ENCODE measurements at places on chromosomes 12 and 14.

DNA sequence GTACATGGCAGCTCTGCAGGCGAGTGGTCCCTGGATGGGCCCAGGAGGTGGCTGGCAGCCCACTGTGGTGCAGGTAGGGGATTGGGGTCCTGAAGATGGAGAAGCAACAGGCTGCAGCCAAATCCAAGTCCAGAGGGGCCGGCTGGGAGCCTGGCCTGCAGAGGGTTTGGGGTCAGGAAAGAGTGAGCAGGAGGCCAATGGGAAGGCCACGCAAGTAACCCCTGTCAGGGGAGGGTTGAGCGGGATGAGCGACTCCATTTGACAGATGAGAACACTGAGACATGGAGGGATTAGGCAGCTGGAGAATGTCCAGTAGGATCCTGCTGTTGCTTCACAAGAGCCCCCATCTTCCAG lies 136.0 kb downstream of the BCL11B start:
- no peak for DNase-seq

DNA sequence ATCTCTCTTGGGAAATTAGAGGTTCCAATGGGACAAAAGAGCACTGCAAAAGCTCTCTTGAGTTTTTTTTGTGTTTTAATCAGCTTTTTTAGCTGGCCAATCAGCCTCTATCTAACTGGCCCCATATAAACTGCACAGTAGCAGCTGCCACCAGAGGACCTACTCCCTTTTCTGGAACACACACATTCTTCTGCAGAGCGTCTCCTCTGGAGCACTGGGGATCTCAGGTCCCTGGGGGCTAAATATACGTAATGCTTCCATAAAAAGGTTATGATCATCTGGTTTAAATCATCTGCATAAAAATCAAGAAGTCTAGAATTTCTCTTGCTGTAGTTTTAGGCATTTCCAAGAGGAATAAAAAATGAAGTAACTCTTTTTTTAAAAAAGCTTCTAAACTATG lies 32.3 kb downstream of the TSPAN8 start:
- DNase-seq, result no peak

GRCh38 chr14:32339188-32339587 lies 10.1 kb downstream of the AKAP6 start:
- DNase-seq, result no peak

DNA sequence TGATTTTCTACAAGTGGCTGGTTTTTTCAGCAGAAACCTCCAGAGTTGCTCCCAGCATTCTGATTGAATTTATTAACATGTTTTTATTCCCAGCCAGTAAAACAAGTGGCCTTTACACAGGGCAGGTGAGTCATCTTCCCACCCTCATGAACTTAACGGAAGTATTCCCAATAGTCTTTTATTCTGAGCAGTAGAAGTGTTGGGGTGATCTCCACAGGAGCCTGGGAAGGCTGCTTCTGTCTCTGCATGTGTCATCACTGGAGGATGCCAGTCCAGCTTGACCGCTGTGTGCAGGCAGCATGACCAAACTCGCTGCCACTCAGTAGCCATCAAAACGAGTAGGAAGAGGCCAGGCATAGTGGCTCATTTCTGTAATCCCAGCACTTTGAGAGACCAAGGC lies 13.4 kb upstream of the DNAH10 start:
- DNase-seq, result no peak

GRCh38 chr12:56014205-56014604 lies 6.6 kb upstream of the IKZF4 start:
- no peak for DNase-seq

GRCh38 chr14:46686652-46687051 lies 35.1 kb upstream of the RPL10L start:
- DNase-seq, result no peak

GRCh38 chr12:107393043-107393717 lies 292.4 kb upstream of the PWP1 start:
- no peak for DNase-seq

DNA sequence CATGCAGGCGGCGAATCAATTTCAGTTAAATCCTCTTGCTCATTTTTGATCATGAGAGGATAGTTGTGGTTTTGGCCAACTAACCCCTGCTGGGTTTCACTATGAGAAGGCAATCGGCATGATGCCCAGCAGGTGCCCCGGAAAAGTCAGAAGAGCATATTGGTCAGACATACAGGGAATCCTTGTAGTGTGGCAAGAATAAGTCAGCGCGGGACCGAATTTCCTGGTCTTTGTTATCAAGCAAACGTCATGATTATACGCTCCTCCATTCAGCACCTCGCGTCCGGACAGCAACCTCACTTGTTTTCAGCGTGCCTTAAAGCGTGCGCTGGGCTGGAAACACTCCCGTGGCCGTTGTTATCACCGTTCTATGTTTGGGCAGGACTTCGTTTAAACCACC lies 1.8 kb downstream of the TBC1D30 start:
- no peak for DNase-seq

- peak; percentile 80 for DNase-seq
These were observed 44.6 kb downstream of the DUSP6 start for GRCh38 chr12:89307474-89308253.

DNA sequence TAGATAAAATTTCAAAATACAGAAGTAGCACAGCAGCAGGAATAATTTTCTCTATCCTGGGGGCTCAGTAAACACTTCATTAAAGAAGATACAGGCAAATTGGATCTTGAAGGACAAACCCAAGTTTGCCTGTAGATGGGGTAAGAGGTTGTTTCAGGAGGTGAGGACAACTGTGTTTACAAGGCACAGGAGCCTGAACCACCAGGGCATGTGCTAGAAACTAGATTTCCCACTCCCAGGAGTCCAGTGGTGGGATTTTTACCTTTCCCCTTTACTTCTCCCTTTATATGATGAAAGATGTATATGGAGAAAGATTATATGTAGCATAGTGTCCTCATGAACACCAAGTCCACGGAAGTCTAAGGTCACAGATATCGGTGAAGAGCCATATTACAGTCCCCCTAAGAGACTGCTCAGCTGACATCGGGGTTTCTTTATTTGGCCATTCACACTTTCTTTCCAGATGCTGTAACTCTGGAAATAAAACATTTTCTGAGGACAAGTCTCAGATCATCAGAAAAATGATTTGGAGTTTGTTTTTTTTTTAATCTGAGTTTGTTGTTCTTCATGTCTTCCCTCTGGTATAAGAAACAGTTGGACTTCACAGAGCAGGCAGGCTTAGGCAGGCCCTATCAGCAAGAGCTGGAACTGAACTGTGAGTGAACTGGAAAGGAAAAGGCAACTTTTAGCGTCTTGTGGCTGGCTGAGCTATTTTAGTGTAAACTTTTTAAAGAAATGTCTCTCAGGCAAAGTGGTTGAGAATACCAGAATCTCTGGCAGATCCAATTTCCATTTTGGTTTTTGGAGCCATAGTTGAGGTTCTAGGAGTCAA lies 8.0 kb upstream of the EVL start:
- peak; percentile 22 for DNase-seq

DNA sequence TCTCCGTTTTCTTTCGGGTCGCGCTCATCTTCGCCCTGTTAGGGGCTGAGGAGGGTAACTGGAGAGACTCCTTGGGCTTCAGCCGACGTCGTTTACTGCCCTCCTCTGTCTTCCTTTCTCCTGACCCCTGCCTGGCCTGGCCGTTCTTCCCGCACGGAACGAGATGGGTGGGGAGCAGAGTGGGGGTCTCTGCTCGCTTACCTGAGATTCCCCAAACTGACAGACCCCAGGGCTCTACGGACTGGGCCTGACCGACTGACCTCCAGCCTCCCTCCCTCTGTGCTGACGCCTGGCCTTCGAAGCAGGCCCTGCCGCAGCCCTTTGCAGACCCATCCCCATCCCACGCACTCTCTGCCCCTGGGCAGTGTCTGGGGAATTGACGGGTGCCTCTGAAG lies 439 bp downstream of the GOLGA5 start:
- DNase-seq, result no peak

- no peak for DNase-seq
These were observed 34.9 kb upstream of the WSCD2 start for GRCh38 chr12:108094056-108094649.

DNA sequence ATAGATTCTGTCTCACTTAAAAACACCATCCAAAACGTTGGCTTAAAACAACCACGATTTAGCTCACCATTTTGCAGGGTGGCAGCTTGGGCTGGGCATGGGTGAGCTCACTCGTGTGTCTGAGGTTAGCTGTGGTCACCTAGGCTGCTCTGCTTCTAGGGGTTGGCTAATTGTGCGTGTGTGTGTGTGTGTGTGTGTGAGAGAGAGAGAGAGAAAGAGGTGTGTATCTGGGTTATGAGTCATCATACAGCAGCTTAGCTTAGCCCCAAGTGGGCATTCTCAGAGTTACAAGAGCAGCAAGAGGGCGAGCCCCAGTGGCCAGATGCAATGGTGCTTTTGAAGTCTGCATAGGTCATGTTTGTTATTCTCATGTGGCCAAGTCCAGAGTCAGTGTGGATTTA lies 6.0 kb downstream of the FBXW8 start:
- DNase-seq, result peak; percentile 66

DNA sequence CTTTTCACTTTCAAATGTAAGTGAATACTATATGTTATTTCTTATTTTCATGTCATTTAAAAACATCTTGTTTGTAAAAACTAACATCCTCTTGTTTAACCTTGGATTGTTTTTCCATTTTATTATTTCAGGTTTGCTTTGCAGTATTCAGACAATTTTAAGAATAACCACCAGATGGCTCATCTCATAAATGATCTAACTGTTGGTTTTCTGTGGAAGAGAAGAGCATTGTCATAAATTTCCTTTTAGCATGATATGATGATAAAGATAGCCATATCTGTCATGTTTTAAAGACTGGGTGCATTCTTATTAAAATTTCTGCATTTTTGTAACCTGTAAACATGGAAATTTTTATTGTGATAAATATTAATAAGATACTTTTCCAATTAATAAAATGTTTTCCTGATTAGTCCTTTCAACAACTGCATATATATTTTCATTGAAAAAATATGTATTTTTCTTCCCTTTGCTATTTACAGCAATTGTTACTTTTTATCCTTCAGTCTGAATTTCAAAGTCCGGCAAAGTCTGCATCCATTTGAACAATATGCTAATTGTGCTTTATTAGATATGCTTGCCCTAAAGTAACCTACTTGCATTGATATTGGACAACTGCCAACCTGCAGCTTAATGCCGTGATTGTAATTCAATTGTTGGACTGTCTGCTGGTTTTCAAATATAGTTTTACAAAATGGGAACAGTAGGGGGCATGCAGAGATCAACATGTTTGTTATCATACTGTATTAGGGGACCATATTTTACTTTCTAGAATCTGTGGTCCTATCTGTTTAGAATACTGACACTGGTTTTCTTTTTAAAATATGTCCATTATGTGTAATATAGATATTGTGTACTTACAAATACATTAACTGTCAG lies 163.4 kb downstream of the GARIN6 start:
- peak; percentile 53 for DNase-seq

DNA sequence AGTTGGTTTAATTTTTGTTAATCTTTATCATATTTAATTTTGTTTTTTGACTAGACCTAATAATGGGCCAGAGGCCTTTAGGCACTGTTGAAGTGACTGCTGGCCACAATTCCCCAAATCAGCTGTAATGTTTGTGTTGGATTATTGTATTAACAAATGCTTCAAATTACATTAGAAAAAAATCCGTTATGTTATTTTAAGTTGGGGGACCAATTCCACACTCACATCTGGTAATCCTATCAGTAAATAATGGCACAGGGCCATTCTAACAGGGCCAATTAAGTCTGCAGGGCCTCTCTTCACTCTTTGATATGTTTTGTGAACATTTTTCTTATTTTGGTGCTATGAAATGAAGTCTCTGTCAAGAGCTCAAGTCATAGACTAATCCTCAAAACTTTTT lies 39.6 kb downstream of the CHST11 start:
- DNase-seq, result no peak

- DNase-seq, result no peak
These were observed 314.3 kb upstream of the RTL1 start for GRCh38 chr14:101217616-101218371.

- DNase-seq, result no peak
These were observed 15.9 kb downstream of the PLEKHG3 start for GRCh38 chr14:64720131-64720576.

GRCh38 chr12:100718187-100718586 lies 76.4 kb upstream of the ANO4 start:
- no peak for DNase-seq

GRCh38 chr14:40859055-40859454 lies 747.6 kb upstream of the LRFN5 start:
- DNase-seq, result no peak

DNA sequence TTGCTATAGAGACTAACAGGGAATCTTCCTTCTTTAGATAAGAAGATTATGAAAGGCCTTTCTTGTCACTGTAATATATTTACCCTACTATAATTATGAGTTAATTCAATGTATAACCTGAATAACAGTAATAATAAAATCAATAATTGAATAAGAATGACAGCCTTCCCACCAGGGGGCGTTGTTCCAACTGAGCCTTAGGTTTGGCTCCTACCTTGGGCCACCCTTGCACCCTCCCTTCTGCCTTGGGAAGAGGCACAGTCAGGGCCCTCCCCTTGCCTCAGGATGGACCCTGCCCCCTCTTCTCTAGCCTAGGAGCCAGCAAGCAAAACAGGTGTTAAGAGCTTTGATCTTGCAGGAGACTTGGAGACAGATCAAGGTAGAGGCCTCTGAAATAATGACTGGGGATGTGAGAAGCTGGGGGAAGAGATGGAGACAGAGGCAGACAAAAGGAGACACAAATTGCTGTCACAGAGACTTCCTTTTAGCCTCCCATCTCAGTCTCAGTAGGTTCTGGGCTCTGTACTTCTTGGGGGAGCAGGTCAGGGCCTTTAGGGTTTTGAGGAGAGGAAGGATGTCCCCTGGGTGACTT lies 40.1 kb upstream of the CISTR start:
- DNase-seq, result peak; percentile 20

GRCh38 chr14:89486961-89487360 lies 69.9 kb upstream of the FOXN3 start:
- no peak for DNase-seq

Data from MM.1S (cell line).